ENCODE measurements at places on chromosomes 1 and 21.

- DNase-seq = no peak
Measured at GRCh38 chr1:53735261-53735660, 3.7 kb downstream of the GLIS1 start.

DNA sequence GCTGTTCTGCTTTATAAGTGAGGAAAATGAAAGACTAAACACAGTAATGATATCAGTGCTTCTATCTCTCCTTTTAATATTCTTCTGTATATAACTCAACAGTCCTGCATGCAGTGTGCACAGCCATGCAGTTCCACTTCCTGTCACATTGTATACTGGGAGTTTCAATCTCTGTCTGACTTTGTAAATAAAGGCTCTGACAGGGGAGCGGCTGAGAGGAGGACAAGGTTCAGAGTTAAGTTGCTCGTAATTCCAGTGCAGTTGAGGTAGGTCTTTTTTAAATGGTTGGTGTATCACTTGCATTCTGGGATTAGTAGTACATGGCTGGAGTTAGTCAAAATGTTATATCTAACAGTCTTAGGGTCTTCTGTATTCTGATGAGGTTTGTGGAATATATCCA lies 264.5 kb downstream of the OLFM3 start:
- no peak for DNase-seq

GRCh38 chr1:24300971-24301784 lies 18.0 kb upstream of the GRHL3 start:
- DNase-seq = no peak

GRCh38 chr1:3677484-3677883 lies 25.2 kb downstream of the TP73 start:
- DNase-seq = no peak

- DNase-seq = peak; percentile 2
Measured at GRCh38 chr1:54652168-54652567, 10.6 kb downstream of the MROH7 start.

DNA sequence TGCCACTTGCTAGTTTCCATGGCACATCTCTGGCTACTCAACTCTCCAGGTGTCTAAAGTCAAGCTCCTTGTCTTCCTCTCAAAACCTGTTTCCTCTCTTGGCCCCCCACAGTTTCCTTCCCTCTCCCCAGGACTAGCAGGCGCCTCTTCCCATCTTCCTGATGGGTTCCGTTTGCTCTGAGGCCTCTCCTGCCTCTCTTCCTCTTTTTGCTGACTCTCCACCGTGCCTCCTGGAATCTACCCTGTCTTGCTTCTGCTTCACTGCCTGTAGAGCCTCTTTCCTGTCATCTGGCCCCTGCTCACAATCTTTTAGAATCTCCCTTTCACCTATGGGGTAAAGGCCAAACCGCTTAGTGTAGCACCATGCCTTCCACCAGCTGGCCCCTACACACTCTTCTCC lies 21.8 kb upstream of the LHX4 start:
- DNase-seq = no peak

DNA sequence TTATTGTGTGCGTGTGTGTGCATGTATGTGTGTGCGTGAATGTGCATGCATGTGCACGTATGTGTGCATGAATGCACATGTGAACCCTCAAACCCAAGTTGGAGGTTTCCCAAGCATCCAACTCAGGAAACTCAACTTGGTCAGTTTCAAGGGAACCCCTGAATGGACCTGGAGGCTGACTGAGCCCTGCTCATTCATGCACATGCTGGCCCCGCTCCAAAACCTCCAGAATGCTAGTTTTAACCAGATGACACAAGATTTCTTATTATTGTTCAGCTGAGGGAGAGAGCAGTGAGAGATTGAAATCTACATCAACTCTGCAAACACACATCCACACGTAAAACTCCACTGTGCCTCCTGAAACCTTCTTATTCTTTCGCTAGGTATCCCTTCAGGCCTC lies 104.4 kb downstream of the OMA1 start:
- no peak for DNase-seq

DNA sequence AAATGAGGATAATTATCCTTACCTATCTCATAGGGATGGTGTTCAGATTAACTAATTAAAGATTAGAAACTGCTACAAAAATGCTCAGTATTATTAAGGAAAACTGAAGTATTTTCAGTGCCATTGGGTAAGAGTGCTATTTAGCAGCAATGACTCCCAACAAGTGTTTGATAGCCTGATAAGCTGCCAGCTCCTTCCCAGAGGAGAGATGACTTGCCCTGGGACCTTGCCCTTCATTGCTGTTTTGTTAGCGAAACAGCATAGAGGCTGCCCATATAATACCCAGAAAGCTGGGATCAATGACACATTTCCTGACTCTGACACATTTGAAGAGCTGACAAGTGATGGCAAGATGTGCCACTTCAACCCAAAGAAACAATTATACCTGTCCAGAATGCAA lies 592.2 kb downstream of the ADGRL2 start:
- DNase-seq = no peak

DNA sequence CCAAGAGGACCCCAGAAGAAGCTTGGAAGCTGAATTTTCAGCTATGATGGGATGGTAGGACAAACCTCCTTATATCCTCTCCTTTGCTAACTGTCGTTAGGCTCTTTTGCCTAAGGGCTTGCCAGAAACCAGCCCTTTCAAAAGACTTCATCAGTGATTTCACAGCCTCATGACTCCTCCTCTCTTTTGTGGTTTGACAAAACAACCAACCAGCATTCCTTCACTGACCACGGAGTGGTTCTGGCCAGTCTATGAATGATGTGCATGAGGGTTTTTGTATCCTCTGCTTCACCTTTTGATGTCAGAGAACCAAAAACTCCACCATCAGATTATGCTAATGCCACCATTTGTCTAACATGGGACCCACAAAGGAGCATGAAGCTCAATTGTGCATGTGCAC lies 116.9 kb upstream of the COA6 start:
- no peak for DNase-seq

DNA sequence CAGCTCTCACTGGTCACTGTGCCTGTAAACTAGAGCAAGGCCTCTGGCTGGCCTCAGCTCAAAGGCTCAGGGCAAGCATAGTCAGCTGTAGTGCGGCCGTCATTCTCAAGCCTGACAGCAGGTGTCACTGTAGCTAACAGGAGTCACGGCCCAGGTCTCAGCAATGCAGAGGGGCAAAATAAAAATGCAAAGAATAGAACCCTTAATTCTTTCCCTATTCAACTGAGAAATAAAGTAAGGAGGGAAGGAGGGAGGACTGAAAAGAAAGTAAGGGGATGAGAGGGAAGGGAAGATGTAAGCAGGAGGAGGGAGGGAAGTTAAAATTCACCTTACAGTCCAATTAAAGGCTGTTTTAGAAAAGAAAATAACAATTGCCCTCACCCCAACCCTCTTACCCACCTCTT lies 106.1 kb downstream of the KIAA0319L start:
- peak; percentile 29 for DNase-seq

DNA sequence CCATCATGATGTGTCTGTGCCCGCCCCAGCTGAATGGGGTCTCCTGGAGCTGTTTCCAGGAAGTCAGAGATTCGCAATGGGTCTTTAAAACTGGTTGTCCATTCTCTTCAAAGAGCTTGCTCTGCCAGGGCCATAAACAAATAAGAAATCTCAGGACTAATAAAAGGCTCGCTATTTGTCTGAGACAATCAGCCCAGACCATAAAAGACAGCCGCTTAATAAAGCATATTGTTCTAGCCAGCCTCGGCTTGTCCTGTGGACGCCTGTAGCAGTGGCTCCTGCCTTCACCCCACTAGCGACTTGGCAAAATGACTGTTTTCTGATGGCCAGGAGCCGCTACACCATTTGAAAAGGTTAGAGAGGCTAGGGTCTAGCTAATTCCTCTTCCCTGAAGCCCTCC lies 20.6 kb upstream of the SELENON start:
- DNase-seq = no peak

GRCh38 chr1:215002471-215002870 lies 80.1 kb upstream of the KCNK2 start:
- no peak for DNase-seq

GRCh38 chr1:219027146-219027673 lies 146.5 kb upstream of the LYPLAL1 start:
- DNase-seq = no peak

DNA sequence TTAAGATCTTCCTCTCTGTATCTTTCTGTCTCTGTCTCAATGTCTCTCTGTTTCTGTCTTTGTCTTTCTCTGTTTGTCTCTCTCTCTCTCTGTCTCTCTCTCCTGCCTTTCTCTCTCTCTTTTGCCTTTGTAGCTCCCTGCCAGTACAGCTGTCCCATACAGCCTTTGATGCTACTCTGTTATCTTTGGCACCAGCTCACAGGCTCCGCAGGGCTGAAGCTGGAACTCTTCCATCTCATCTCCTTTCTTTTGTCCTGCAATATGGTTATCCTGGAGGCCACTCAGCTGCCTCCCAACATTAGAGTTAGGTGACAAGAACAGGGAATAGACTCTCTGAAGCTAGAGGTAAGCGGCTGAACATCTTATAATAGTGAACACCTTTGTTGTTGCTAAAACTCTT lies 354.3 kb upstream of the NEGR1 start:
- no peak for DNase-seq

GRCh38 chr1:164064501-164064900 lies 494.5 kb upstream of the PBX1 start:
- no peak for DNase-seq

- DNase-seq = no peak
Measured at GRCh38 chr1:182664296-182664695, 20.1 kb downstream of the RGS8 start.

DNA sequence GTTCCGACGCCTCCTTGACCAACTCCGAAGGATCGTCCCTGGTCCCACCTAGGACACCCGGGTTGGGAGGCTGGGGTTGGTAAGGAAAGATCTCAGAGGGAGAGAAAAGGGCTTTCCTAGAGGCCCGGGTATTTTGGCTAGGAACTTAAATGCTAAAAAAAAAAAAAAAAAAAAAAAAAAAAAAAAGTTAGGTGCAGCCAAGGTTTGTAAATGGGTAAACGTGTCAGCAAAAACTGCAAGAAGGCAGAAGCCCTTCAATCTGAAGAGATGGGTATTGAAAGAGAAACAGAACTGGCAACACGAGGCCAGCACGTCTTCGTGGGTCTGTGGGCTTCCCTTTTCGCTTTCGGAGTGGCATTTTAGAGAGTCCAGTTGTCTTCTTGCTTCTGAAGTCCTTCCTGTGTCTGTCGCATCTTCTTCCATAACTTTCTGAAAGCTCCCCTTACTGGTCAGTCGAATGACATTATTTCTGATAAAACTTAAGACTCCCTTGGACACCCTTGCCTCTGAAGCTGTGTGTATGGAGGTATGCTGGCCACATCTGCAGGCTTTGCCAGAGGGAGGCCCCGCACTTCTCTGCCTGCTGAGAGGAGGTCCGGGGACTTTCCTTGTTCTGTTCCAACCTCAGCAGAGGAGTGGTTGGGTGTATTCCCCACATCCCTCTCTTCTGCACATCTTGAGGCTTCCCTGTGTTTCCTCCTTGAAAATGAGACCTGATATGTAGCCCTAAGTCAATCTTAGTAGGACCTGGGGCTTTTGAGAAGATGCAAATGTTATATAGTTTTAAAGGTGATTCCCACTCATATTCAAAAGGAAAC lies 745 bp downstream of the RCSD1 start:
- DNase-seq = no peak

GRCh38 chr1:207579436-207579799 lies 65.5 kb upstream of the CR1L start:
- DNase-seq = no peak

DNA sequence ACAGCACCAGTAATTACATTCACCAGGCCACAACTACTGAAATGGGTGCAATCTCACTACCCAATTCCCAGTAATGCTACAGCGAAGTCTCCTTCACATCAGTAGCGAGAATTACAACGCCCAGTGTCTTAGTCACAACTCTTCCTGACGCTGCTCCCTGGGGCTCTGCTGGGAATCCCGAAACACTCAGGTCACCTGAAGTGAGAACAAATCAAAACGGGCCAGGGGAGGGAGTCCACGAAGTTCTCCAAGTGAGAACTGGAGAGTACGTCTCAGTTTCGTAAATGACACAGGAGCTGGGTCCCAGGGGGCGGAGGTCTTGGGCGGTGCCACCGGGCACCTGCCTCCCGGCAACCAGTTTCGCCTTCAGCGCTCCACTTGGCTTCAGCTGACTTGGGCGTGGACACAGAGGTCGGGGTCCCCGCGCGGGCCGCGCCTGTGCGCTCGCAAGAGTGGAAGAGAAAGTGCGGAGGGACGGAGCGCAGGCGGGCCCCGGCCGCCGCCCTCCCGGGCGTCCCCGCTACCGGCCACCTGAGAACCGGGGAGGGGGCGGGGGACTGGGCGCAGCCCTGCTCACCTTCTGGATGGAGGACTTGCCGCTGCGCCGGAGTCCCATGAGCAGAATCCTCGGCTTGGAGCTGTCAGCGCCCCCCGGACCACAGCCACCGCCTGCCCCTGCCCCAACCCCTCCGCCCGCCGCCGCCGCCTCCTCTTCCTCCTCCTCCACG lies 575 bp downstream of the RRAGC start:
- DNase-seq = no peak

DNA sequence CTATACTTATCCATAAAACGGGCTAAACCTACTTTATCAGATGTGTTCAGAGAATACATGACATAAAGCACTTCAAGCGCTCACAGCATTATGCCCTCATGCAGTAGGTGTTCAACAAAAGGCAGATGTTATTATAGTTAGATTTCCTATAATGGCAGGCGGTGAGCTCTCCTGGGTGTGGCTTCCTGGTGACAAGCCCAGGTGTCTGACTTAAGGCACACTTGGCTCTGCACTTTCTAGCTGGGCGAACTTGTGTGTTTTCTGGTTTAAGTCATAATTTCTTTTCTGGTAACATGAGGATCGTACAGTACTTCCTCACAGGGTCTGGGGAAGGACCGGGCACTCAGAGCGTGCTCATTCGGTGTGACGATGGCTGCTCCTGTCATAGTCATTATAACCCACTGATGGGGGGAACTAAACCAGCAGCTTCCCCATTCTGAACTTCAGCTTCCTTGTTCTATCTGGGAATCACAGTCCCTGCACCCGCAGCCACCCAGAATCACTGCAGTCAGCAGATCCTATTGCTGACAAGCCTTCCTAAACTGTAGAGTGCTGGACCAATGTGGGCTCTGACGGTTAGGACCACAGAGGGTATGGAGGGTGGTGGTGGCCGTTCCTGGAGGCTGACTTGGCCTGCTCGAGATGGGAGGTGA lies 52.8 kb downstream of the IGSF21 start:
- DNase-seq = no peak

GRCh38 chr1:17177651-17178050 lies 27.3 kb upstream of the PADI1 start:
- no peak for DNase-seq

- no peak for DNase-seq
Measured at GRCh38 chr21:26001356-26001755, 169.2 kb downstream of the APP start.

- no peak for DNase-seq
Measured at GRCh38 chr1:67711158-67711854, 26.3 kb downstream of the GADD45A start.

GRCh38 chr21:31524140-31524539 lies 135.4 kb upstream of the SOD1 start:
- no peak for DNase-seq

- DNase-seq = no peak
Measured at GRCh38 chr1:5688081-5689077, 303.8 kb downstream of the NPHP4 start.

- DNase-seq = no peak
Measured at GRCh38 chr1:22575532-22576149, 12.4 kb downstream of the EPHA8 start.
